ENCODE measurements at places on chromosomes 5 and 9.
A peak's percentile ranks its signal among the peaks of the same experiment; 100 is the strongest.

- no peak for DNase-seq
These were observed 121.0 kb downstream of the NREP start for GRCh38 chr5:111635916-111636570.

DNA sequence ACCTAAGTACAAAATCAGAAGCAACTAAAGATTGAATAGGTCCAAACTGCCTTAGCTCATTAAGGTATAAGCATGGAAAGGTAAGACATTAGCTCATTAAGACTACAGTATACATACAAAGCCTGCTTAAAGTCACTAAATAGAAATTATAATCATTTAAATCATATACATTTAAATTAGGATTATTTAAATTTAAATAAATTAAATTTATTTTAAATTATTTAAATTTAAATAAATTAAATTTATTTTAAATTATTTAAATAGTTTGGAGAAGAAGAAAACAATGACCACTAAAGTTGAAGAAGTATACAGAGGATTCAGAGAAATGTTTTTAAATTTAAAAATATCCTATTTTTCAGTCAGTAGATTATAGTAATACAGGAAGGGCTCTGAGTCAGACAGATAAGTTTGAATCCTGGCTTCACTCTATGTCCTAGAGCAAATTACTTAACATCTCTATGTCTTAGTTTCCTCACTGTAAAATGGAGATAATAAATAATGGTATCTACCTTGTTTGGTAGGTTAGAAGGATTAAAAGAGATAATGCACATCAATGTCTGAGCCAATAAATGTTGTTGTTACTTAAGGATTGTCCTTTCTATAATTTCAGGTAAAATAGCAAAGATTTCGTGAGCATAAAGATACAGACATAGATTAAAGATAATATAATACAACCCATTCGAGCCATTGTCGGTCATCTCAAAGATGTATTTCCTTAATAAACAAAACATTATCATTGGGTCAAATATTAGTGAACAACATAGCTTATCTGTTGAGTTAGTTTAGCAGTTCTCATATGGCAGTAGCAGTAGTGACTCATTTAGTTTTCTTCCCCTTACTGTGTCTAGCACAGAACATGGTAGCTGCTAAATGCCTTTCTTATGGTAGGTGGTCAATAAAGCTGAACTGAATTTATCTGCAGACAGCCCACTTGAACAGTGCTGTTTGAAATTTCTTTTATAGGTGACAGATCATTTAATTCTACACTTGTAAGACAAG lies 100.6 kb downstream of the KIAA0825 start:
- DNase-seq = no peak

DNA sequence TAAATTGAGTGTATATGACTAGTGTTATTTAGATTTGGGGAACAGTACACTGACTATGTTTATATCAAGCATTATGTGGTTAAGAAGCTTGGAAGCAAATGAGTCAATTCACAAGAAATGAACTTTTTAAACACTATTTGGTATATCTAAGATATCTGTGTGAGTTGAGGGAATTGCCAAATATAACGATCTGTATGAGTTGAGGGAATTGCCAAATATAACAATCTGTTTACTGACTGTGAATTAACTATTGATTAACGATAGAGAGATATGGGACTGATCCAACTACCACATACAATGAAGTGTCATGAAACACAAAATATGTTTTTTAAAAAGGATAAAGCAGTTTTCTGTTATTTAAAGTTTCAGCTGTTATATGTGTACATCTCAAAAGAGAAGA lies 301.4 kb downstream of the TENT4A start:
- DNase-seq = no peak

DNA sequence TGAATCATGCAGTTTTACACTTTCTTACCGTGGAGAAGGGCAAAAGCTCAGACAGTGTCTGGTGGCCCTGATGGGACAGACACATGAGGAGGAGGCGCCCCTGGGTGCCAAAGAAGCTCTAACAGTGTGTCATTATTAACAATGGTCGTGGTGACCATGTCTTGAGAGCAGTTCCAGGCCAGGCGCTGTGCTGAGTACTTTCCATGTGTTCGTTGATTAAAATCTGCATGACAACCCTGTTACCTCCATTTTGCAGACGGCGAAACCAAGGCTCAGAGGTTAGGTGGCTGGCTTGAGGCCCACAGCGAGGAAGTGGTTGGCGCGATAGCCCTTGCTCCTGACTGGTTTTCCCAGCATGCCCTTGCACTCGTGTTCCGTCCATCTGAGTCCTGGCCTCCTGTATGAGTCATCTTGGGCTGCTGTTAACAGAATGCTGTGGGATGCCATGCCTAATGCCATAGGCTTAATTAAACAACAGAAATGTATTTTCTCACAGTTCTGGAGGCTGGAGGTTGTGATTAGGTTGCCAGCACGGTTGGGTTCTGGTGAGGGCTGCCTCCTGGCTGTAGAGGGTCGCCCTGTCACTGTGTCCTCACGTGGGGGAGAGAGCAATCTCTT lies 92.0 kb downstream of the AMBP start:
- no peak for DNase-seq

DNA sequence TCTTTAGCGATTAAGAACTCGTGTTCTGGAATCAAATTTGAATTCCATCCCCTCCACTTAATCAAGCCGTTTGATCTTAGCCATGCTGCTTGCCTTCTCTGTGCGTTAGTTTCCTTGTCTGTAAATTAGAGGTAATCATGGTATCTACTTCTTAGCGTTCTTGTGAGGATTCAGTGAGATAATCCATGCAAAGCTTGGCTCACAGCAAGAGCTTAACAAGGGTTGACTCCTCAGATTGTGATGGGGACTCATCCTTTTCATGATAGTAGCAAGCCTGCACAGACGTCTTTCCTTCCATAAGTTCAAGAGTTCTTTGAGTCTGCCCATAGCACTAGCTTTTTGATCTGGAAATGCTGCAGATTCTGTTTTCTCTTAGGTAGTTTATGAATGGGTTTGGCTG lies 72.8 kb downstream of the TRIO start:
- no peak for DNase-seq

DNA sequence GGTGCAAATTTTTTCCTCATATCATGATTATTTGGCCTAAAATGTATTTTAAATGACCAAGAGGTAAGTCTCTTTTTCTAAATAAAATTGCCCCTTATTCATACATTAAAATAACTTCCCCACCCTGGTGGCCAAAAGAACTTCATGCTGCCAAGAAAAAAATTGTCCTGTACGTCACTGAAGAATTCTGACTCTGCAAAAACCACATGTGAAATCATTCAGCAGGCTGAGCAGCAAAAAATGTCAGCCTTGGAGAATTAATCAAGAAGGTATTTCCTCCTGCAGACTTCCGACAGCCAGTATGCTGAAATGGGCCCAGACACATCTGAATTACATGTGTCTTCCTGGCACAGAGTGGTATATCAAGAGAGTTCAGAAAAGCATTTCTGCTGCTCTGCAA lies 94.6 kb upstream of the HMHB1 start:
- no peak for DNase-seq

- DNase-seq = no peak
These were observed 401.2 kb downstream of the KIAA0825 start for GRCh38 chr5:94217216-94217615.

DNA sequence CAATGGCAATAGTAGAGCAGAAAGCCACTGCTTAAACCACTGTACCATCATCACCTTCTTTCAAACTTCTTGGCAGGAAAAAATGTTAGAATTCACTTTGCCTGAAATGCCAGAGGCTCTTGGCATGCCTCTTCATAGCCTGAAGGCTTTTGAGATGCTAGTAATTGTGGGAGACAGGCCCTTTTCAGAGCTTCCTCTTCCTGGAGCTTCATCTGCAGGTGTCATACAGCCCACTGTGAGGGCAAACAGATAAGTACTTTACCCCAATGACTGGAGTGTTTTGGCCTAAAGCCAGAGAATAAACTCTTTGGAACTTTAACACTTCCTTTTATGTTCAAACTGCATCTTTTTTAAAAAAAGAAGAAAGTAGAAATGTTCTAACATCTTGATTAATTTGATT lies 81.3 kb upstream of the TMEM171 start:
- no peak for DNase-seq

GRCh38 chr5:175895686-175896102 lies 24.3 kb downstream of the CPLX2 start:
- no peak for DNase-seq

GRCh38 chr5:71600783-71601182 lies 13.6 kb downstream of the MCCC2 start:
- DNase-seq = no peak

DNA sequence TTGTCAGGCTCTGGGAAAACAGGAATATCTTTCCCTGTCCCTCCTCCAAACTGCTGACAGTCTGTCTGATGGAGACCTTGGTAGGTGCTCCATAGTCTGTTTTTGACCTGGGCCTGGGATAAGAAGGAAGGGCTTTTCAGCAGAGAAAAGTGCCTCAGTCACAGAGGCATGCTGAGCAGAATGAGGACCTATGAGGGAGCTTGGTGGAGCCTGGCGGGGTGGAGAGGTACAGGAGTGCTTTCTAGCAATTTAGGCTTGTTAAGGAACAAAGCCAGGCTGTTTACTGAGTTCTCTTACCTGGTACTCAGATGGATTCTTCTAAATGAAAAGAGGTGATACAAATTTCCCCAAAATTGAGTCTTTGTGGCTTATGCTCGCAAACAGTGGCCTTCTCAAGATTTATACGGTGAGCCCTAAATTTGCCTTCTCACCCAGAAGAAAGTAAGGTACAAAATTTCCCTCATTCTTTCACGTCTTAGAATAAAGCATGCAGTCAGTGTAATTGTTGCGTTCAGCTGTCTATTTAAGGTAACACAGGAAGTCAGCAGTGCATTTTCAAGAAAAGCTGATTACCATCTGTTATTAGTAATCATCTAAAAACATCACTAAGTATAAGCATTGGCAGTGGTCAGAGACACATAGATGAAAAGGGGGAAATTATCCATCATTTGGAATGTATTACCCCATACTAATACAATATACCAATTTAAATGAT lies 28.6 kb upstream of the IL13 start:
- no peak for DNase-seq

GRCh38 chr9:89225587-89225986 lies 47.0 kb upstream of the SHC3 start:
- DNase-seq = no peak

- DNase-seq = no peak
These were observed 18.3 kb downstream of the CMBL start for GRCh38 chr5:10289353-10289752.

DNA sequence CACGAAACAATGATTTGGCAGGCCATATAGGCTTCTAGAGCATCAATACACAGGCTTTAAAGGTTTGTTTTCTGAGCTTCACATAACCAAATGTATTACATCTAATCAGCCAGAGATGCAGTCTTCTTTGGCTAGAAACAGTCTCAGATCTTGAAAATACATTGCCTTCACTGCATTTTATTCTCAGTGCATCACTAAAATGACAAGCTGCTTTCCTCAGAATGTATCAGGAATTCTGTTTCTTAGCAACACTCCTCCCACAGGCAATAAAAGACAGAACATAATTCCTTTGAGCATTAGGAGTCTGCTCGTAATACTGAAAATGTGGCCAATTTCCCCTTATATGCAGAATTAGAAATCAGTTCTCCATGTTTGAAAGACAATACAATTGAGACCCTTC lies 36.9 kb downstream of the FEM1C start:
- peak; percentile 26 for DNase-seq

- no peak for DNase-seq
These were observed 28.2 kb downstream of the DCAF12 start for GRCh38 chr9:34098307-34098706.

DNA sequence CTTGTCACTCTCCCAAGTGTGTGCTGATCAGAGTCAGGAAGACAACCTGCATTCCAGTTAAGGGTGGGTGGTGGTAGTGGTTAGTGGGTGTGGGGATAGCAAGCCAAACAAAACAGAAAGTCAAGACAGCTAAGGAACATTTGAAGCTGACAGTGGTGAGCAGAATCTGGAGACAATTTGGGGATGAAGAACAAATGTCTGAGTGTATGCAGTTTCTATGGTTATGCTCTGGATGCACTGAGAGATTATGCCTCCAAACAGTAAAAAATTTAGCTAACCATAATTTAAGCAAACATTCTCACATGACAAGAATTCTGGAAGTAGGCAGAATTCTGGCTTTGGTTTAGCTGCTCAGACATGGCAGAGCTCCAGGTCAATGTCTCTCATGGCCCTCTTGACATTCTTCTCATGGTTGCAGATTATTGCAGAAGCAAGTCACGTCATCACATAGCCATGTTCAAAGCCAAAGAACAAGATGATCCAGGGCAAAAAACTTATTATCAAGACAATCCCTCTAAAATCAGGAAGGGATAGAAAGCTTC lies 148.7 kb downstream of the LURAP1L start:
- peak; percentile 3 for DNase-seq

- no peak for DNase-seq
These were observed 745.2 kb upstream of the C9orf72 start for GRCh38 chr9:28318515-28318914.

DNA sequence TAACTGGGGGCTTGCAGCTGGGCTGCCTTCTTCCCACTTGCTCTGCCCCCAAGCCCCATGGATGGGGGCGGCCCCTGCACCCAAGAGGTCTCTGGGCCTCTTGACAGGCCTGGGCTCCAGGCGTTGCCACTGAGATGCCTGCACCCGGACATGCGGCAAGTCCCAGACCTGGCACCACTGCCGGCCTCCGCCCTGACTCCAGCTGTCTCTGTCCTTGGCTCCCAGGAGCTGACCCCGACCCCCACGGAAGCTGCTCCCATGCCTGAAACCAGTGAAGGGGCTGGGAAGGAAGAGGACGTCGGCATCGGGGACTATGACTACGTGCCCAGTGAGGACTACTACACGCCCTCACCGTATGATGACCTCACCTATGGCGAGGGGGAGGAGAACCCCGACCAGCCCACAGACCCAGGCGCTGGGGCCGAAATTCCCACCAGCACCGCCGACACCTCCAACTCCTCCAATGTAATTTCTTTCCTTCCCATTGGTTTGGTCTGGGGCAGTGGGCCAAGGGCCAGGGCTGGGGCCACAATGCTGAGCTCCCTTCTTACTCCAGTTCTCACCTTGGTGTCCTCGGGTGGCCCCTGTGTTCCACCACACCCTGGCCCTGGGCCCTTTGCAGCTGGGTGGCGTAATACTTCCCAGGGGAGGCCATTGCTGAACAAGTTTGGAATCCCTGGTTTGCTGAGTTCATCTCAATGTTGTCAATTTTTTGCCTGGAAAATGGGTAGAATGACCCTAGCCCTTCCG lies 88.6 kb downstream of the COL5A1 start:
- no peak for DNase-seq
